Activated CD4-positive, alpha-beta T cell treated with anti-CD3 and anti-CD28 coated beads, Interleukin-2, amount 10 ng/mL, durations not matched to agents 24 days and 14 days (primary cell): ENCODE measurements at places on chromosomes 12 and 14. TPM values are rescaled to one million over a fixed set of nuclear protein-coding genes. Genes with fewer than 3 reads are reported as not detected.
A peak's percentile ranks its signal among the peaks of the same experiment; 100 is the strongest.

DNA sequence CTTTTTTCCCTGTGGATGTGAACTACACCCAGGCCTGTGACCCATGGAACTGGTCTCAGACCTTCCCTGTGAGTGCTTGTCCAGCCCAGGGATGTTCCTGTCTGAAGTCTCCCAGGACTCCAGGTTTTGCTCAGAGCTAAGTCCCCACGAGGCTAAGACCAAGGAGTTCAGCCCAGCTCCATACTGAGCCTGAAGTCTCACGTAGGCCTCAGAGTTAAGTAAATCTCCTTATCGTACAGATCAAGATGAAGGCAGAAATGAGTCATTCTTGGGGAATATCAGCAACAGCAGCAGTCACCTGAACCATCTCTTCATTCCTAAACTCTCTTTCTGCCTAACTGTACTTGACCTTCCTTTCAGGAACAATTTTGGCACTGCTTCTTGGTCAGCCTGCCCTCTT lies 139.8 kb downstream of the ANO6 start:
- H3K4me1 ChIP-seq, result peaks cover 14% of the 10 kb centered on the region
- H3K36me3 ChIP-seq, result peaks cover 56% of the 10 kb centered on the region
- H3K4me3 ChIP-seq, result no peak overlapping the region
- H3K27ac ChIP-seq, result peak overlapping the region; percentile 45
- no peaks in the 10 kb centered on the region for H3K27me3 ChIP-seq
- no peak for DNase-seq

The B4GALNT3 gene
- total RNA-seq, result 6.6 TPM in 2 replicates

DNA sequence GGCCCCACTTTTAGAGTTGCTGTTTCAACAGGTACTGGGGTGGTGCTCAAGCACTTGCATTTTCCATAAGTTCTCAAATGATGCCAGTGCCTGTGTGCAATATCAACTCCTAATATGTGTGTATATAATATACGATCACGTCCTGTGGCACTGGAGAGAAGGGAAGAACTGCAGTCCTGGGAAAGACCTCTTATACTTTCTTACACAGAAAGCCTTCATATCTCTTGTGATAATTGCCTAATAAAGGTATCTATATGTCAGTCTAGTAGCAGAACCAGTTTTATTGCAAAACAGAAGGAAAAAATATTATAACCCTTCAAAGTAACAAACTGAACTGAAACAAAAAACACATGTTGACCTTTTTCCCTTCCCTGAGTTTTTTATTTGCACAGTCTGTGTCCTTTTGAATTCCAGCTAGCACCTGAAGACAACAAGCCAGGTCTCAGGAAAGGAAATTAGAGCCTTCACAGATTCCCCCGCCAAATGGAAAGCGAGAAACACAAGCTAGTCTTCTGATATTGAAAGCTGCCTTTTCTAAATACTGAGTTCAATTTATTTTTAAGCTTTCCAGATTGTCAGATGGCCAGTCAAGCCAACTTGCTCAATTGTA lies 44.4 kb downstream of the IGF1 start:
- H3K4me1 ChIP-seq, result peaks cover under 1% of the 10 kb centered on the region
- peaks cover 5% of the 10 kb centered on the region for H3K27me3 ChIP-seq
- no peak for DNase-seq
- H3K36me3 ChIP-seq, result no peaks in the 10 kb centered on the region

The SLC4A8 gene
- 1.4 and 2.3 TPM in 2 replicates for total RNA-seq

DNA sequence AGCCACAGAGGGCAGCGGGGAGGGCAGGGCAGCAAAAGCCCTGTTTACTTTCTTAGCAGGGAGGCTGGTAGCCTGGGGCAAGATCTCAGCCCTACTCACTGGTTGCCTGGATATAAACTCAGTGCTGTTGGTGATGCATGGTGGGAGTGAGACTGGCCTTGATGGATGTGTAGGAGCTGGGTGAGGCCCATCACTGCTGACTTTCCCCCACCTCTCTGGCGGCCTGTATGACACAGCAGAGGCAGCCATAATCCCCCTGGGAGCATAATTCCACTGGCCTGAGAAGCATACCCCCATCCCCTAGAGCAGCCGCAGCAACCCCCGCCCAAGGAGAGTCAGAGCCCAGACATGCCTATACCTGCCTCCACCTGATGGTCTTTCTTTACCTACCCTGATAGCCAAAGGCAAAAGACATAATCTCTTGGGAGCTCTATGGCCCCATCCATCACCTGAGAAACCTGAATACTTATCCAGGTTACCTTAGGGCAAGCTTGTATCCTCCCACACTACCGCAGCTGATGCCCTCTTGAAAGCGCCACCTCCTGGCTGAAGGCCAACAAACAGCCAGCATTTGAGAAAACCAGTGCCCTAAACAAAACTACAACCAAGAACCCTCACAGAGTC lies 59.3 kb downstream of the DNAI7 start:
- no peaks in the 10 kb centered on the region for H3K4me1 ChIP-seq
- peak; percentile 66 for DNase-seq
- H3K4me3 ChIP-seq, result no peak overlapping the region
- no peak overlapping the region for H3K27ac ChIP-seq
- peaks cover 25% of the 10 kb centered on the region for H3K27me3 ChIP-seq
- H3K36me3 ChIP-seq, result no peaks in the 10 kb centered on the region

DNA sequence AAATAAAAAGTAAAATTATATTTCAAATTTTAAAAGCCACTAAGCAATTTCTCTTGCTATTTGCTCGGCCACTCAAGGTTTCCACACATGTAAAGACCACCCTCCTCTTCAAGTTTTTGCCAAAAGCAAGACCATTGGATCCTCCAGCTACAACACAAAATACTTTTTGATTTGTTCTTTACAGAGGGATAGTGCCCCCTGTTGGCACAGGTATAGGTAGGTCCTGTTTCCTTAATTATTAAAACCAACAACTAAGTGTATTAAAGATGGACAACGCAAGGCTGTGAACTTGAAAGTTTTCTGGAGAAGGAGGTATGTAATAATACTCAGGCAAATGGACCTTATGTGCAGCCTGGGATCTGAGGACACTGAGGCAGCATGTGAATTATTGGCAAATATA lies 23.8 kb downstream of the ATP6V1D start:
- no peaks in the 10 kb centered on the region for H3K27me3 ChIP-seq
- no peak overlapping the region for H3K4me3 ChIP-seq
- H3K4me1 ChIP-seq, result no peaks in the 10 kb centered on the region

GRCh38 chr14:75422169-75422568 lies 5.7 kb upstream of the JDP2 start:
- peaks cover 10% of the 10 kb centered on the region for H3K27me3 ChIP-seq
- peaks cover 37% of the 10 kb centered on the region for H3K4me1 ChIP-seq
- H3K36me3 ChIP-seq, result peaks cover 3% of the 10 kb centered on the region
- H3K4me3 ChIP-seq, result no peak overlapping the region

GRCh38 chr14:26175658-26176057 lies 422.2 kb downstream of the NOVA1 start:
- no peaks in the 10 kb centered on the region for H3K4me1 ChIP-seq
- no peak overlapping the region for H3K27ac ChIP-seq

- no peaks in the 10 kb centered on the region for H3K36me3 ChIP-seq
- H3K4me3 ChIP-seq, result no peak overlapping the region
- H3K27me3 ChIP-seq, result no peaks in the 10 kb centered on the region
- no peak for DNase-seq
- H3K27ac ChIP-seq, result no peak overlapping the region
Measured at GRCh38 chr14:94906577-94906976, 136.7 kb upstream of the GSC start.

DNA sequence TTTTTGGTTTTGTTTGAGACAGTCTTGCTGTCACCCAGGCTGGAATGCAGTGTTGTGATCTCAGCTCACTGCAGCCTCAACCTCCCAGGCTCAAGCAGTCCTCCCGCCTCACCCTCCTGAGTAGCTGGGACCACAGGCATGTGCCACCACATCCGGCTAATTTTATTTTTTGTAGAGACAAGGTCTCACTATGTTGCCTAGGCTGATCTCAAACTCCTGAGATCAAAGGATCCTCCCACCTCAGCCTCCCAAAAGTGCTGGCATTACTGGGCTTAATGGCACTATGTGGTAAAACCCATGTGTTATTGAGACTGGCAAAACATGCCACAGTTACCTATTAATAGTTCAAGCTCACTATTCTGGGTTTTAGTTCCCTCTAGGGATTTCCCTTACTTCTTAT lies 51.2 kb upstream of the KCNH3 start:
- H3K36me3 ChIP-seq, result peaks cover 2% of the 10 kb centered on the region
- DNase-seq, result no peak
- H3K27ac ChIP-seq, result no peak overlapping the region
- peaks cover 6% of the 10 kb centered on the region for H3K4me1 ChIP-seq
- no peak overlapping the region for H3K4me3 ChIP-seq

DNA sequence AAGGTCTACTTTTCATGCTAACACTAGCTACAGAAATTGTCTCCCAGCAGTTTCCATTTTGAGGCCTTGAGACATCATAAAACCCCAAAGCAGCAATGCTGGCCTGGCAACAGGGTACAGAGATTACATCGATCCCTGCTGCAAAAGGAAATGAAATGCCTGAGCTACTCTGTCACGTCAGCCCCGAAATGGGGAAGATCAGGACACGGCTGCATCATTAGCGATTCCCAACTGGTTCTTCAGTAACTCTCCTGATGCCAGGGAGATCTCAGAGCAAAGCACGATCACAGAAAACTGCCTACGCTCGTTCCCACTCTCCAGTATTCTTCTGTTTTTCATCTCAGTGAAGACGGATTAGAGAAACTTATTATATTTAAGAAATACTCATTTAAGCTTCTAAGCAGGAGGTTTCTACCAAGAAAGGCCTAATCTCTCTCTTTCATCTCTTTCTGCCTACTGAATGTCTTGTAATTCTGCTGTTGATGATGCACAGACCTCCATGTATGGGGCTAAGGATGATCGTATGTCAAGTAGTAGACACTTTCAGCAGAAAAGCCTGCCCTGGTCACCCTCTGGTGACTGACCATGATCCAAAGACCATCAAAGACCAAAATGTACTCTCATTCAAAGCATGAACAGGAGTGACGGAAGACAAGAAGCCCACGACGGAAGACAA lies 168.5 kb downstream of the RIMBP2 start:
- DNase-seq, result no peak
- H3K4me3 ChIP-seq, result no peak overlapping the region
- H3K36me3 ChIP-seq, result no peaks in the 10 kb centered on the region
- no peaks in the 10 kb centered on the region for H3K4me1 ChIP-seq

- H3K4me3 ChIP-seq, result no peak overlapping the region
- H3K36me3 ChIP-seq, result no peaks in the 10 kb centered on the region
- no peaks in the 10 kb centered on the region for H3K27me3 ChIP-seq
- DNase-seq, result no peak
- H3K4me1 ChIP-seq, result no peaks in the 10 kb centered on the region
- no peak overlapping the region for H3K27ac ChIP-seq
Measured at GRCh38 chr14:104181761-104182530, 43.6 kb downstream of the KIF26A start.

- H3K4me3 ChIP-seq, result no peak overlapping the region
- no peak overlapping the region for H3K27ac ChIP-seq
- no peaks in the 10 kb centered on the region for H3K36me3 ChIP-seq
Measured at GRCh38 chr14:28635387-28635786, 131.2 kb upstream of the FOXG1 start.

DNA sequence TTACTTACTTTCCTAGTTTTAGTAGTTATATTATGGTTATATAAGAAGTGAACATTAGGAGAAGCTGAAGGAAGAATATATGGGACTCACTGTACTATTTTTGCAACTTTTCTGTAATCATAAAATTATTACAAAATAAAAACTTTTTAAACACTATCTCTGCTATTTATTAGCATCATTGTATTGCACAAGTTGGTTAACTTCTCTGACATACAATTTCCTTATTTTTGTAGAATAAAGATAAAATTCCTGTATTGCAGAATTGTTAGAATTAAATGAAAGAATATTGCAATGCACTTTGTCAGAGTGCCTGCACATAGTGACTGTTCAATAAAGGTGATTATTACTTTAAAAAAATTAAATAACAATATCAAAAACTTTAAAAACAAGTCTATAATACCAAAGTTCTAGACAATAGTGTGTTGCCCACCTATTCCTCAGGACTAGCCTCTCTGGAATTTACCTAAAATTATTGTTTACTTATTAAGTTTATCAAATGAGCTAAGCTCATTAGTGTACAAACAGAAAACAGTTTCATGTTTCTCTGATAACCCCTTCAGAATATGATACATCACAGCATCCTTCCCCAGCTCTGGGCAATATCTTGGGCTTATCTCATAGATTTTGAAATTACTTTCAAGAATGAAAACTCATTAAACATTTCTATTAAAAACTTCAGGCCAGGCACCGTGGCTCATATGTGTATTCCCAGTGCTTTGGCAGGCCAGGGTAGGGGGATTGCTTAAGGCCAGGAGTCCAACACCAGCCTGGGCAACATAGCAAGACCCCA lies 77.4 kb upstream of the TMPO start:
- no peak overlapping the region for H3K4me3 ChIP-seq
- no peak for DNase-seq
- no peaks in the 10 kb centered on the region for H3K36me3 ChIP-seq
- H3K27ac ChIP-seq, result no peak overlapping the region

GRCh38 chr12:68971404-68971803 lies 38.4 kb upstream of the CPM start:
- H3K27me3 ChIP-seq, result no peaks in the 10 kb centered on the region
- H3K36me3 ChIP-seq, result no peaks in the 10 kb centered on the region
- no peak overlapping the region for H3K4me3 ChIP-seq
- H3K4me1 ChIP-seq, result no peaks in the 10 kb centered on the region
- no peak overlapping the region for H3K27ac ChIP-seq

GRCh38 chr12:104457746-104458693 lies 1.3 kb downstream of the CHST11 start:
- peaks cover 46% of the 10 kb centered on the region for H3K4me1 ChIP-seq
- peak overlapping the region; percentile 99 for H3K4me3 ChIP-seq
- peaks cover 7% of the 10 kb centered on the region for H3K36me3 ChIP-seq

- H3K27me3 ChIP-seq, result no peaks in the 10 kb centered on the region
- H3K4me1 ChIP-seq, result peaks cover 38% of the 10 kb centered on the region
- peak overlapping the region; percentile 93 for H3K4me3 ChIP-seq
Measured at GRCh38 chr14:93330609-93331000, 2.2 kb downstream of the BTBD7 start.

DNA sequence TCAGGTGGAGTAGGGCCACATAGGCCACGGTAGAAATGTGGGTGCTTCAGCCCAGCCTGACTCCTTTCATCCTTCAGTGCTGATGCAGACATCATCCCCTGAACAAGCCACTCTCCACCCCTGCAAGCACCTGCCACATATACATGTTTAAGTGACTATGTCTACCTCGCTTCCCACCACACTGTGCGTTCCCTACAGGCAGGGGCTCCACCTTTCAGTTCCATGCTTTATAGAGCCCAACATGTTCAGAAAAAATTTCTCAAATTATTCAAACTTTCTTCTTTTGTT lies 11.6 kb downstream of the SLC7A7 start:
- no peaks in the 10 kb centered on the region for H3K36me3 ChIP-seq
- no peak overlapping the region for H3K4me3 ChIP-seq
- no peaks in the 10 kb centered on the region for H3K4me1 ChIP-seq
- DNase-seq, result no peak

The EIF2B2 gene
- total RNA-seq, result 51.6 and 53.3 TPM in 2 replicates
